HFFc6 (cell line): ENCODE measurements at places on chromosomes 16 and 17.

- DNase-seq = no peak
Measured at GRCh38 chr16:84298376-84298899, 3.8 kb downstream of the WFDC1 start.

DNA sequence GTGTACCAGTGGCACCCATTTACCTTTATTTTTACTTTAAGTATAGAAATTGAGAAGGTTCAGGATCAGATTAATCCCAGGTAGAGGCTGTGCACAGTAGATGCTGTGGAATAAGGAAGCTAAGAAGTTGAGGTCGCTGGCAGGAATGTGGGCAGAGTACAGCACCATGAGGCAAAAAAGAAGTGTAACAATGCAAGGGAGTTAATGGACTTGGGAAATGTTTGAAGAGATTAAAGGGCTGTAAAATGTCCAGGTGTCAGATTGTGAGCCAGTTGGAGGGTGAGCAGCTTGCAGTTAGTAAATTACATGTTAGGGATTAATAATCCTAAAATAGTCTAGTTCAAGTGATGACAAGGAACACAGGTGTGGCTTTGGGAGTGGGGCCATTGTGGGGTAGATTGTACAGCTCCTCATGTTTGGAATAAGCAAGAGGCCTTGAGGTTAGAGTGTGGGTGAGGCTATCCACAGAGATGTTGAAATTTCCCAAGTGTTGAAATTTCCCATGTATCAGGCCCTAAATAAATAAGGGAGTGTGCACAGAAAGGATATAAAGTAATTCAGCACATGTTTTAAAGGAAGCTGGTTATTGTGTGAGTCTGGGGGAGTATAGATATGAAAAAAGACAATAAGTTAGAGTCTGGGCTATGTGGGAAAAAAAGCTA lies 21.5 kb downstream of the TAT start:
- DNase-seq = no peak

- DNase-seq = no peak
Measured at GRCh38 chr17:61599608-61600007, 8.6 kb upstream of the NACA2 start.

GRCh38 chr16:53766304-53767016 lies 62.5 kb downstream of the FTO start:
- DNase-seq = no peak

DNA sequence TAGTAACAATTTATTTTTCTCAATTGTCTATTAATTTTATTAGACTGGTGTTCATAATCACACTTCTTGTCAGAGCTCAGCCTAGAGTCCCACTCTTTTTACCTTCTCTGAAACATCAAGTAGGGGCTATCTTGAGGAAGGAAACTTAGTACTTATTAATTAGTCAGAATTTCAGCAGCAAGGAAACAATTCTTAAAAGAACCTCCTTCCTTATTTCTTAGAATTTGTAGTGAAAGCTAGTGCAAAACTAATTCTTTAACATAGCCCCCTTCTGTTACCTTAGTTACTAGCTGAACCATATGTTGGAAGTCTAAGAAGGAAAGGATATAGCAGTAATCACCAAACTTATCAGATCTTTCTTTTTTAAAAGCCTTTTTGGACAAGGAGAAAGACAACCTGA lies 35.2 kb downstream of the MAP2K4 start:
- no peak for DNase-seq

GRCh38 chr16:85002608-85003007 lies 8.7 kb downstream of the ZDHHC7 start:
- DNase-seq = no peak

GRCh38 chr16:88131256-88131655 lies 180.0 kb downstream of the BANP start:
- no peak for DNase-seq

DNA sequence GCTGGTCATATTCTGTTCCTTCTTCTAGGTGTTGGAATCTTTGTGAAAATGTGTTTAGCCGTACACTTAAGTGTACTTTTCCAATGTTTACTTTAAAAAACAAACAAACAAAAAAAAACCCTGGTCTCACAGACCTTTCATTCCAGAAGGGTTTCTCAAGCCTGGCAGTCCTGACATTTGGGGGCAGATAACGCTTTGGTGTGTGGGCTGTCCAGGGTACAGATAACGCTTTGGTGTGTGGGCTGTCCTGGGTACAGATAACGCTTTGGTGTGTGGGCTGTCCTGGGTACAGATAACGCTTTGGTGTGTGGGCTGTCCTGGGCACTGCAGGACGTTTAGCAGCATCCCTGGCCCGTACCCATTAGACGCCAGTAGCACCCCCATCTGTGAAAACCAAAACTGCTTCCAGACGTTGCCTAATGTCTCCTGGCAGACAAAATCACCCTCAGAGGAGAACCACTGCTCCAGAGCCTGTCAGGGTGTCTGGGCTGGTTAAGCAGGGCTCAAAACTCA lies 15.2 kb upstream of the FLCN start:
- no peak for DNase-seq

DNA sequence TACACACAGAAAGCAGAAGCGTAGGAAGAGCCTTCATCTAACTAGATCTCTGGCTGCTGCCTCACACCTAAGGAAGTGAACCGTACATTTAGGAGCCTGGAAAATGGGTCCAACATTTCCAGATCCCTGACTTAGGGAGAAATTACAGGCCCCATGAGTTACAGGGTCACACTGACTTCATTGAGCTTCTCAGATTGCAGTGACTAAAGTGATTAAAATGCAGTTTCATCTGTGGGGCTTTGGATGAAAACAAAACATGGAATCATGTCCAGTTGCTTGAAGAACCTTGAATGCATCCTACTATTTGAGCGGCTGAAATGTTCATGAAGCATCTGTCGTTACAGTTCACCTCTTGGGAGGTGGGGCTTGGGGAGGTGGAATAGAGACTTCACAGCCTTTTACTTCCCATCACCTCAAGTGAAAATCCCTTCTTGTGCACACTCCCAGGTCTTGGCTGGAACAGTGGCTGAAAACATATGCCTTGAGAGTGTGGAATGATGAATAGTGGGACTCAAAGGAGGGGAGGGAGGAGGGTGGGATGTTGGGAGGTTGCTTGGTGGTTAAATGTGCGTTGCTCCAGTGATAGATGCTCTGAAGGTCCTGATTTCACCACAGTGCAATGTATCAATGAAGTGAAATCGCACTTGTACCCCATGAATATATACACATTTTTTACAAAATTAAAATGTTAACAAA lies 19.7 kb downstream of the TEKT3 start:
- DNase-seq = peak; percentile 24

GRCh38 chr17:28528327-28529012 lies 22.3 kb downstream of the FOXN1 start:
- DNase-seq = no peak

DNA sequence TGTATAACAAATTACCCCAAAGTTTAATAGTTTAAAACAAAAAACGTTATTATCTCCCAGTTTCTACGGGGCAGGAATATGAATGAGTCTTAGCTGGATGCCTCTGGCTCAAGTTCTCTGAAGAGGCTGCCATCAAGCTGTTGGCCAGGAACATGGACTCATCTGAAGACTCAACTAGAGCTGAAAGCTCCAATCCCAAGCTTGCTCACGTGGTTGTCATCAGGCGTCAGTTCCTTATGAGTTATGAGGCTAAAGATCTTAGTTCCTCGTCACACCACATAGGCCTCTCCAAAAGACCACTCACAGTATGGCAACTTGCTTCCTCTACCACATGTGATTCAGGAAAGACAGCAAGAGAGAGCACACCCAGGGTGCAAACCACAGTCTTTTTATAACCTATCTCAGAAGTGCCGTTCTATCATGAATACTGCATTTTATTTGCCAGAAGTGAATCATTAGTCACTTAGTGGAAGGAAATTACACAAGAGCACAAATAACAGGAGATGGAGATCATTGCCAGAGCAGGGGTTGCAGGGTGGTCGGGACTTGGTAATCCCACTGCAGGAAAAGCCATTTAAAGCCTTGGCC lies 48.7 kb upstream of the NLK start:
- DNase-seq = no peak

- DNase-seq = no peak
Measured at GRCh38 chr16:50615891-50616290, 65.2 kb downstream of the SNX20 start.

- no peak for DNase-seq
Measured at GRCh38 chr16:88649924-88650748, 717 bp downstream of the CYBA start.

GRCh38 chr16:11485676-11486075 lies 101.0 kb downstream of the LITAF start:
- no peak for DNase-seq

GRCh38 chr16:86626284-86626683 lies 47.9 kb downstream of the FOXL1 start:
- DNase-seq = no peak

DNA sequence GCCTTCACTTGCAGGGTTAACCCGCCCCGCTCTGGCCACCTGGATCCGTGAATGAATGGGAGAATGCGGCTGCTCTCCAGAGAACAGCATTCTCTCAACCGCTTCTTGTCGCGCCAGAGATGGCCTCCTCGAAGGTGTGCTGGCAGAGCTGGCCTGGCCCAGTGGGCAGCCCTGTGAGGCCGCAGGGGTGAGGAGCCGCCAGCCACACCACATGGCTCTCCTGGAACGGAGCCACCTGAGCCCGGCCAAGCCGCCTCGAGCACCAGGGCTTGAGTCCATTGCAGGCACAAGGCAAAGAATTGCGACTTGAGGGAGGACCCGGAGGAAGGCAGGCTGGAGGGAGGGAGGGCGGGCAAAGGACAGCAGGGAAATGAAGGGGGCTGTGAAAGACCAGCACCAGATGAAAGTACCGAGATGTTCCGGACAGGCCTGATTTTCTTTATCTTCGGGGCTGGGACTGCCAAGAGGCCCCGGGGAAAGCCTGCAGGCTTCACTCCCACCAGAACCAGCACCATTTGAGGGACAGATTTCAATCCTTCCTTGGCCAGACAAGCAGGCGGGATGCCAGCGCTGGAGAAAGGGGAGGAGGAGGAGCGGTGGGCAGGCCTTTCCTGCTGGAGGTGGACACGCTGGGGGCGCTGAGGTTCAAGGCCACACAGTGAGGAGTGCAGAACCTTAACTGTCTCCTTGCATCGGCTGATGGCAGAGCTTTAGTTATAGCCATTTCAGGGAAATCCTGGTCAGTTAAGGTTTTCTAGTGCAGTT lies 69.4 kb downstream of the MRC2 start:
- DNase-seq = no peak

DNA sequence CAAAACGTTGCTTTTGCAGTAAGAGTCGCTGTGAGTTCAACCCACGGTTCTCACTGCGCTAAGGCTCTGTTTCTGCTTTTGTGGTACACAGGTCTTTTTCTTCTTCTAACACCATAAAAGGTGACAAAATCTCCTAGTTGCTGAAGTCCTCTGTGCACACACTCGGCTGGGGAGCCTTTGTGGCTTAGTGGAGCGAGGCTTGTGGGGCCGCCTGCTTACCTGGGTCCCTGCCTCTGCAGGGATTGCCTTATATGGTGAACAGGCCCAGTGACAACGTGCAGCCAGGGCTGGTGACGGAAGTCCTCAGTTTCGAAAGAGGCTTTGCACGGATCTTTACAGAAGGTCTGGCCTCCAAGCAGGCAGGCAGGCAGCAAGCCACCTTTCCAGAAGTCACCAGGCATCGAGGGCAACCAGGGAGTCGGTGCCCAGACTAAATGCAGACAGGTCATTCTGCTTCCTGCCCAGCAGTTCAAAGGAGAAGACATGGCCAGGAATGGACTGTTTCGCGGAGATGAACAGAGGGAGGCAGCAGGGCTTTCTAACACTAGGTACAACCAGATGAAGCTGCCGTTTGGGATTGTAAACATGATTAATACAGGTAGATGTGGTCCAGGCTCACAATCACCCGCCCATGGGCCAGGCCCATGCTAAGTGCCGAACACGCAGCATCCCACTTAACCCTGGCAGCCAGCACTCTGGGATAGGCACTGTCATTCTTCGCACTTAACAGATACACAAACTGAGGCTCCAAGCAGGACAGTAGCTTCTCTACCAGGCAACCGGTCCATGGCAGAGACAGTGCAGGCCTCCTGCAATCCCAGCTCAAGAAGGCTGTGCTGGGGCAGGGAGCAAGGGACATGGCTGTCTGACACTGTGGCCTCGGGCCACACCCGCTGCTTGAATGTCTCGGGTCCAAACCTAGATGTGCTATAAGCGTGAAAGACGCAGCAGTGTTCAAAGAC lies 10.7 kb upstream of the MEAK7 start:
- no peak for DNase-seq

GRCh38 chr16:27764869-27765675 lies 215.1 kb downstream of the KATNIP start:
- no peak for DNase-seq

DNA sequence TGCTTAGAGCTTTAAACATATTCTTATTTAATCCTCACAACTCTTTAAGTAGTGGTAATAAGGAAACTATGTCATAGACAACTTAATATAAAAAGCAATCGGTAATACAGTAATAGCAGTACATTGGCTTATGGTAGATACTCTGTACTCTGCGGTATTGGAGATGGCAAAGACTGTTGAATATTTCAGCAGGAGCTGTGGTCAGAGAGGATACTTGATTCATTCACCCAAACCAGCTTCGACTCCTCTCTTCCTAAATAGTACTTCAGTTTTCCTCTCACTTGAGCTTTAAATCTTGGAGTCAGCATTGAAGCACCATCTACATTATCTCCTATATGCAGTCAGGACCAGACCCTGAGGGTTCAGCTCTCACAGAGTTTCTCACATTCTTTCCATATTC lies 169.3 kb downstream of the CYB561 start:
- no peak for DNase-seq

DNA sequence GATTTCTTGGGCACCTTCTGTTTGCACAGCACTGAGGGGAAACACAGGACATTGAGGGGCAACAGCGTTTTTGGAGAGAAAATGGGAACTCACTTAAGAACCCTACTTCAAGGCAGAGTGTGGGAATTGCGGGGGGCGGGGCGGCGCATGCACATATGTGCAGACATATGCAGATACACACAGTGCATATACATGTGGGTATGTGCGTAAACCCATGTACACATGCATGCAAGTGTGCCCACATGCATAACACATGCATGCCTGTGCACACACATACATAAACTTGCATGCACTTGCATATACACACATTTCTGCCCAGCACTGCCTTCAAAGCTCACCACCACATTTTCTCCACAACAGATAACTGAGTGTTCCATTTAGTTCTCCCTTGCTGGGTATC lies 32.4 kb downstream of the NLRC5 start:
- DNase-seq = no peak

DNA sequence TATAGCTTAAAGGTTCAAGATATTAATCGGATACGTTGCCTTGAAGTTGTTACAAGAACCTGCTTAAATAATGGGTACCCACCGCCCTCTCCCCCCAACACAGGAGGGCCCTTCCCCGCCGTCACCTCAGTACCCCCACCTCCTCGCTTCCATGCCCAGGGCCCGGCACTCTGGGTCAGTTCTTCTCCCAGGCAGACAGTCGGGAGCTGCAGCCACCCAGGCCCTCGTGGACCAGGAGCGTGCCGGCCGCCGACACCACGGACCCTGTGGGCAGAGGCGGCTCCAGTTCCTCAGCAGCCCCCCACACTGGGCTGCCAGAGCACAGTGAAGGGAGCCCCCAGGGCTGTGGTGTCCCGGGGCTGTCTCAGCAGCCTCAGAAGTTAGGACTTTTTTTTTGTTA lies 80.9 kb upstream of the ZNF750 start:
- DNase-seq = no peak
